ENCODE measurements at places on chromosomes 16 and 17.

- no peak for DNase-seq
Measured at GRCh38 chr16:85569615-85570212, 43.4 kb upstream of the GSE1 start.

- DNase-seq, result no peak
Measured at GRCh38 chr16:84378567-84378966, 10.2 kb downstream of the ATP2C2 start.

- peak; percentile 14 for DNase-seq
Measured at GRCh38 chr17:80991645-80992076, at the start of gene CHMP6. Gene CHMP6, plus strand, starts transcription at chr17:80991841. Its CDS starts 78 bp downstream, at chr17:80991919.

DNA sequence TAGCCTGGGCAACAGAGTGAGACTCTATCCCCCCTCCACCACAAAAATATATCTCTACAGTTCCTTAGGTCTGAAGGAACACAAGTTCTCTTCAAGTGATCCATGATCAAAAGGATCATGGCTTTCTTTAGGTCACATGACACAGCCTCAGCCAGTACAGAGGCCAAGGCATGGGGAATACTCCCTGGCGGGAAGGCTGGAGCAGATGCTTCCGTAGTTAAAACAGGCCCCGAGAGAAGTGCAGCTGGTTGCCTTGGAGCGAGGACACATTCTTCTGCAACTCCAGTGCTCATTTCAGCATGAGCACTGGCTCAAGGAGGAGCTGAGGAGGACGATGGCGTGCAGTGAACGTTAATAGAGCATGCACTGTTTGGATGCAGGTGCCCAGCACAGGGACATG lies 13.5 kb downstream of the CDIP1 start:
- no peak for DNase-seq

GRCh38 chr17:49520386-49521087 lies 25.4 kb downstream of the NGFR start:
- no peak for DNase-seq

GRCh38 chr17:33124871-33125551 lies 133.4 kb downstream of the SPACA3 start:
- DNase-seq, result no peak

DNA sequence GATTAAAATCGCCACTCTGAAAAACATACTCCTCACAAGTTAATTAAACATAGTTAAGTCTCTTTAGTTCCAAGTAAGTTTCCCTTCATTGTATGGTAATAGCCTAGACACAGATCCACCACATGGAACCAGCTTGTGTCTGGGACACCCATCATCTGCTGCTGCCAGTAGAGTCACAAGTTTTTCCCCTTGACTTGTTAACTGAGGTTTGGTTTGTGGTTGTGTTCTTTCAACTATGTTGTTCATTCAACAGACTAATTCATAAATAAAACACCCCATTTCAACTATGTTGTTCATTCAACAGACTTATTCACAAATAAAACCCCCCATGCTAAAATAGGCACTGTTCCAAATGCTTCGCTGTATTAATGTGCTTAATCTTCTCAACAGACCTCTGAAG lies 24.4 kb downstream of the YWHAE start:
- DNase-seq, result no peak

- DNase-seq, result no peak
Measured at GRCh38 chr16:389352-389751, 7.6 kb upstream of the PGAP6 start.

DNA sequence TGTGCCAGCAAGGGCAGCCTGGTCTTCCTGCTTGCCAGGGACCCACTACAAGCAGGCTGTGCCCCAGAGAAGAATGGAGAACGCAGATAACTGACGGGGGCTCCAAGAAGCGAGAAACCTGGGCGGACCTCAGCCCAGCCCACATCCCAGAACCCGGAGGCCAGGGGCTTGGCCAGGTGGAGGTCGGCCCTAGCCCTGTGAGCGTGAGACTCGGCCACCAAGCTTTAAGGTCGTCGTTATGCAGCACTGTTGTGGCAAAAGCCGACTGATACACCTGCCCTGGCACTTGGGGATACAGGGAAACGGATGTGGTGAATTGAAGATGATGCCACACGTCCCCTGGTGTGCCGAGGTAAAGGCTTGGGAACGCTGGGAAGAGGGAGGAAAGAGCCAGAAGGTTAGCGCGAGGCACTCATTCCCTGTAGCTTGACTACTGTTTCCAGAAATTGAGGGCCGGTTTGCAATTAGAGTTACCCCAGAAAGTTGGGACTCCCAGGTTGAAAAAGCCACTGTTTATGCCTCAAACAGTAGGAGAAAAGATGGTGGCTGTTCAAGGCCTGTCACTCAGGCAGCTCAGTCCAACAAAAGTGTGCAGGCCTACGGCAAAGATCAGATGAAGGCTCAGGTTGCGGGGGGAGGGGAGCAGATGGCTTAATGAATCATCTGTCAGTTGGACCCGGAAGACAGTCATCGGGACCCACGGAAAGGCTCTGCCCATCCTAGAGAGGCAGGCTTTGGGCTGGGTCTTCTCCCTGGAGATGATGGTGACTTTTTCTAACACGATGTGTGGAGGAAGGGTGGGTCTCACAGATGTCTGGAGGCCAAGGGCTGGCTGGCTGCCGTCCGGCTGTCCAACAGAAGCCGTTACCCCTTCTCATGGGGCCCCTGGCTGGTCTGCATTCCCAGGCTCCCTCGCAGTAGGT lies 45.6 kb upstream of the BAHCC1 start:
- no peak for DNase-seq

GRCh38 chr16:83964684-83965443 lies 3.2 kb upstream of the NECAB2 start:
- no peak for DNase-seq

- DNase-seq, result no peak
Measured at GRCh38 chr16:73350707-73351452, 303.0 kb upstream of the ZFHX3 start.

- DNase-seq, result no peak
Measured at GRCh38 chr17:41620583-41621434, 3.6 kb downstream of the KRT17 start.

- no peak for DNase-seq
Measured at GRCh38 chr16:67847064-67847861, at the start of gene CENPT. Gene CENPT, minus strand, starts transcription at chr16:67847693. Its CDS starts 13,834 bp downstream, at chr16:67833859.

DNA sequence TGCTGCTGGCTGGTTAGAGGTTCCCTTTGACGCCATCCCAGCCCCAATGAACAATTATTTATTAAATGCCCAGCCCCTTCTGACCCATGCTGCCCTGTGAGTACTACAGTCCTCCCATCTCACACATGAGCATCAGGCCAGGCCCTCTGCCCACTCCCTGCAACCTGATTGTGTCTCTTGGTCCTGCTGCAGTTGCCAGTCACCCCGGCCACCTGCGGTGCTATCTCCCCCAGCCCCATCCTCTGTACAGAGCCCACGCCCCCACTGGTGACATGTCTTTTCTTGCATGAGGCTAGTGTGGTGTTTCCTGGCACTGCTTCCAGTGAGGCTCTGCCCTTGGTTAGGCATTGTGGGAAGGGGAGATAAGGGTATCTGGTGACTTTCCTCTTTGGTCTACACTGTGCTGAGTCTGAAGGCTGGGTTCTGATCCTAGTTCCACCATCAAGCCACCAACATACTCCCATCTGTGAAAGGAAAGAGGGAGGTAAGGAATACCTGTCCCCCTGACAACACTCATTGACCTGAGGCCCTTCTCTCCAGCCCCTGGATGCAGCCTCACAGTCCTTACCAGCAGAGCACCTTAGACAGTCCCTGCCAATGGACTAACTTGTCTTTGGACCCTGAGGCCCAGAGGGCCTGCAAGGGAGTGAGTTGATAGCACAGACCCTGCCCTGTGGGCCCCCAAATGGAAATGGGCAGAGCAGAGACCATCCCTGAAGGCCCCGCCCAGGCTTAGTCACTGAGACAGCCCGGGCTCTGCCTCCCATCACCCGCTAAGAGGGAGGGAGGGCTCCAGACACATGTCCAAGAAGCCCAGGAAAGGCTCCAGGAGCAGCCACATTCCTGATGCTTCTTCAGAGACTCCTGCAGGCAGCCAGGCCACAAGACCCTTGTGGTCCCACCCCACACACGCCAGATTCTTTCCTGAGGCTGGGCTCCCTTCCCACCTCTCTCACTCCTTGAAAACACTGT lies 11.3 kb downstream of the CX3CL1 start:
- no peak for DNase-seq

DNA sequence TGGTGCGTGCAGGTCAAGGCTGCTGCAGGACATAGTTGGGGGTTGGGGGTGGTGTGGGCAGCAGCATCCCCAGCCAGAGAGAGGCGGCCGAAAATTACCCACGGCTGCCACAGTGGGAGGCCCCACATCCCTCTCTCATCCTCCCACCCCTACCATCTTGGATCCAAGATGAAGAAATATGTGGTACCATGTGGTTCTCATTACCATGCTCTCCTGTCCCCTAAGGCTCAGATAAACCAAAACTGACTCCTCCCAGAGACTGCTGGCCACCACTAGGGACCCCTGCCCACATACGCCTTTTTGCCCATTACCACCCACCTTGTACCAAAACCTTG lies 120.4 kb downstream of the HIC1 start:
- no peak for DNase-seq

- DNase-seq, result no peak
Measured at GRCh38 chr17:2347805-2348685, 10.7 kb downstream of the SGSM2 start.

- no peak for DNase-seq
Measured at GRCh38 chr17:44932096-44932786, 15.3 kb downstream of the KIF18B start.
